ENCODE measurements at places on chromosomes 5 and 9.

DNA sequence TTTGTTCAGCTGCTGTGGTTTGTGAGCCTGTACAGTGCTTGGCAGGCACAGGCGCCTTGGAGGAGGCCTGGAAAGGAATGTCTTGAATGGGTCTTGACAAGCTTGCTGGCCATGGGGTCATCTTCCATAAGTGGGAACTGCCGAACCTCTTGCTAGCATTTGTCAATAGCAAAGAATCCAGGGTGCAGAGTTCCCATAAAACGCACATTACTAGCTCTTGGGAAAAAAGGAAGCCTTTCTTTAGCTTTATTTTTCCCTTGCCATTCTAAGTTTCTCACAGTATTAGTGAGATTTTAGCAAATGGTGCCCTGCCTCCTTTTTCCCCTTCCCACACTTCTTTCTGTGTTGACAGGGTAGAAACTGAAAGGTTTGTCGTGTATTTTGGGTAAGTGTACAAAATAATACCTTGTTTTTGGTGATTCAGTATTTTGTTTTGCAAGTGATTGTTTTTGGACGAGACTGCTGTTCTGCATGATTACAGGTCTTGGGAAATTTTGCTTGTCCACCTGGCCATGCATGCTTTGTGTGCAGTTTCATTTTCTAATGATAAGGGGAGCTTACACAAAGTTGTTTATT lies 82.0 kb downstream of the ADGRV1 start:
- no peak for DNase-seq

DNA sequence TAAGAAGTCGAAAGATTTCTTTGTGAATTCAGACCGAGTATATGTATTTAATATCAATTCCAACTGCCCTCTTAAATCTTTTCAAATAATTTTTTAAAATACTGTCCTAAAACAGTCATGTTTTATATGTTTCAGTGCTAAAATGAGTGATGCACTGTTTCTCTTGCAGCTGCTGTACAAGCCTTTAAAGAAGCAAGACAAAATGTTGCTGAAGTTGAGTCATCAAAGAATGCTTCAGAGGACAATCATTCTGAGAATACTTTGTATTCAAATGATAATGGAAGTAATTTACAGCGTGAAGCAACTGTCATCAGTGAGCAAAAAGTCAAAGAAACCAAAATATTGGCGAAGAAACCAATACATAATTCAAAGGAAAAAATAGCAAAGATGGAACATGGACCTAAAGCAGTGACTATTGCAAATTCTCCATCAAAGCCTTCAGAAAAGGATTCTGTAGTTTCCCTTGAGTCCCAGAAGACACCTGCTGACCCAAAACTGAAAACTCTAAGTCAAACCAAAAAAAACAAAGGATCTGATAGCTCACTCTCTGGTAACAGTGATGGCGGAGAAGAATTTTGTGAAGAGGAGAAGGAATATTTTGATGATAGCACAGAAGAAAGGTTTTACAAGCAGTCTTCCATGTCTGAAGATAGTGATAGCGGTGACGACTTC lies 58.0 kb downstream of the LOX start:
- DNase-seq = no peak

DNA sequence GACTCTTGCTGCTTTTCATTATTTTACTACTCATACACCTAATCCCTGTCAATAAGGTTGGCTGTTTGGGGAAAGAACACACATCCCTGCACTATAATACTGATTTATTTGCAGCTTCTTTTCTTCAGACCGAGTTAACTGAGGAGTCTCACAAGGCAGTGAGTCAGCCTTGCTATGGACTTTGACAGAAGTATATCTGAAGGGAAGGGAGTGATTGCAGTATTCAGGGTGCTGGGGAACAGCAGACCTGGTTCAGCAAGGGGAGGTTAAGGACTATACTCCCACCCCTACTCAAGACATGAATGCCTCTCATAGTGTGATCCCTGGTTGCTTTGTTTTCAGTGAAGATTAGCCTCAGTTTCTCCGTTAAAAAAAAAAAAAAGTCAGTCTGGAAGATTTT lies 99.8 kb downstream of the TLE4 start:
- DNase-seq = no peak

DNA sequence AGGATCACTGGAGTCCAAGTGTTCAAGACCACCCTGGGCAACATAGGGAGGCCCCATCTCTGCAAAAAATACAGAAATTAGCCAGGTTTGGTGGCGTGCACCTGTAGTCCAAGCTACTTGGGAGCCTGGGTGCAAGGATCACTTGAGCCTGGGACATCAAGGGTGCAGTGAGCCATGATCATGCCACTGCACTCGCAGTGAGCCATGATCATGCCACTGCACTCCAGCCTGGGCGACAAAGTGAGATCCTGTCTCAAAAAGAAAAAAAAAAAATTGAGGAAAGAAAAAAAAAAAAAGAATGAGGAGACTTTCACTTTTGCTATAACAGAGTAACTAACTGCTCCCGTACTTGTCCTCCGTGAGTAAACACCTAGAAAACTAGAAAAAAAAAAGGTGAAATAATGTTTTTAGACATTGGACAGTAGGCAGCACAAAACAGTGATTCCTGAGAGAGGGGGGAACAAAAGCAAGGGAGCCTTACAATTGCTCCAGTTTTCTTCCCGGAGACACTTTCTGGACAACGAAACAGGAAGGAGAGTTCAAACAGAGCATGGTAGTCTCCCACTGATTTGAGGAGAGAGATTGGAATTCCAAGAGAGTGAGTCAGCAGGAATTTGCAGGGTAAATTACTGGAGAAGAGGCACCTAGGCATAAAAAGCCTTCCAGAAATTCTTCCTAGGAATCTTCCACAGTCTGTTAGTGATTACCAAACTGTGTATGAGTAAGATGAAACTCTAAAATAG lies 6.9 kb upstream of the ZBTB5 start:
- no peak for DNase-seq

- peak; percentile 35 for DNase-seq
These were observed 663 bp downstream of the ISOC1 start for GRCh38 chr5:129094924-129095899.

DNA sequence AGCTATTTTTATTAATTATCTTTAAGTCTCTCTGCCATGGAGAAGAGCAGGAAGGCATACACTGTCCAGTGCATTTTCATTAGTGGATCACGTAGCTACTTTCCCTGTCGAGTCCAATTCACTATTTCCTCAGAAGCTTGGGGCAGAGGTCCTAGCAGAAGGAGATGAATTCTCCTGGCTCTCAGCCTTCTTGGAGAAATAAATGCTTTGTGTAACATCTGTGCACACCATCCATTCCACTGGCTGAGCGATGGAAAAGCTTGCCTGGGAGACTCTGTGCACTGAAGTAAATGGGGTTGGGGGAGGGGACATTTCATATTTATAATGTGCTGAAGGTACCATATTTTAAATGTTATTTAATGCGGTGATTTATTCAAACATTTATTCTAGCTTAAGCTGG lies 23.4 kb downstream of the PROP1 start:
- DNase-seq = no peak

DNA sequence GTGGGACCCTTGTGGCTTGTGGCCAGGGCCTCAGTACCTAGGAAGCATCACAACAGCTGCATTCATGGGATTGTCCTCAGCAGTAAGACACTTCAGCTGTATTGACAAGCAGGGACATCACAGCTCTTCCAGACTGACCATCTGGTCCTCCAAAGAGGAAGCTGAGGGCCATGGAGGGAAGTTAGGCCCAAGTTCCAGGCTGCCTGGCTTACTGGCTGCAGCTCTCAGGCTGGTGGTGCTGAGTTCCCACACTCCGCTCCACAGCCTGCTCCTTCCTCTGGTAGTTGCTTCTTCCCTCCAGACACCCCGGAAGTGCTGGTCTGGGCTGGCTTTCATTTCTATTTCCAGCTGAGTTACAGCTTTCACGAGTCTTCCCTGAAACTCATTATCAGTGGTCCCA lies 5.7 kb upstream of the STING1 start:
- no peak for DNase-seq

DNA sequence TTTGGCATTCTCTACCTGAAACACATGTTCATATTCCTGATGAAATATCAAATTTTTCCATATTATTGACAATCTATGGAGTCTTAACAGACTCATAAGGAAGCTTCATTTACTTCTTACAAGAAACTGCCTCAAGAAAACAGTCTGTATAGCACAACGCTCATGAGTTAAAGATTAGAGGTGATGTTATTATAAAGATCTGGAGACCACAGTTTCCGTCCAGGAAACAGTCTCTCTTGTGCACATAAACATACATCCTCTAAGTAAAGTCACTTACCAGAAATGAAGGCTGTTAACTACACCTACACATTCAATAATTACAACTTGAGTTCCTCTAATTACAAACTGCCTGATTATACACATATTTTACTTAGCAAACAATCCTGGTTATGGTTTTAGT lies 86.9 kb downstream of the RAPGEF6 start:
- DNase-seq = no peak

DNA sequence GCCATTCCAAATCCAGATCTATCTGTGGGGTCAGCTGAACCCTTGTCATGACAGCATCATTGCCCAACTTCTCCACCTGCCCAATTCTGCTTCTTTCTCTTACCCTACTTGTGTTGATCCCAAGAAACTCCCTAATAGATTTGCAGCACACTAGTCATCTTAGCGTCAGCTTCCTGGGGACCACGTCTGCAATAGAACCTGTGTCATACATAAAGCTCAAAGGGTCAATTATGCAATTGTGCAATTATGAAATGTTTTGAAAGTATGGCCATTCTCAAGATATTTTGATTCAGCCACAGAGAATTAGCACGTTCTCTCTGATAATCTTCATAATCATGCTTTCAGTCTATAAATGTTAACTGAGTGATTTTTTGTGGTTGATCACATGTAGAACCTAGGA lies 87.4 kb upstream of the PAPPA start:
- DNase-seq = no peak

GRCh38 chr9:93974151-93974550 lies 19.0 kb upstream of the BARX1 start:
- no peak for DNase-seq

All from esophagus squamous epithelium (tissue), 5 donors.